ENCODE measurements at places on chromosomes 12 and 14.

GRCh38 chr12:112196196-112196875 lies 71.0 kb downstream of the TRAFD1 start:
- DNase-seq: no peak

- DNase-seq: no peak
These were observed 42.8 kb upstream of the AMIGO2 start for GRCh38 chr12:47122602-47123001.

GRCh38 chr14:64069634-64070359 lies 217.0 kb downstream of the SYNE2 start:
- no peak for DNase-seq

GRCh38 chr12:24049728-24050127 lies 100.3 kb upstream of the SOX5 start:
- no peak for DNase-seq

GRCh38 chr14:99722741-99723140 lies 38.6 kb downstream of the CYP46A1 start:
- DNase-seq: no peak

GRCh38 chr14:78785265-78785664 lies 615.1 kb downstream of the NRXN3 start:
- DNase-seq: no peak

DNA sequence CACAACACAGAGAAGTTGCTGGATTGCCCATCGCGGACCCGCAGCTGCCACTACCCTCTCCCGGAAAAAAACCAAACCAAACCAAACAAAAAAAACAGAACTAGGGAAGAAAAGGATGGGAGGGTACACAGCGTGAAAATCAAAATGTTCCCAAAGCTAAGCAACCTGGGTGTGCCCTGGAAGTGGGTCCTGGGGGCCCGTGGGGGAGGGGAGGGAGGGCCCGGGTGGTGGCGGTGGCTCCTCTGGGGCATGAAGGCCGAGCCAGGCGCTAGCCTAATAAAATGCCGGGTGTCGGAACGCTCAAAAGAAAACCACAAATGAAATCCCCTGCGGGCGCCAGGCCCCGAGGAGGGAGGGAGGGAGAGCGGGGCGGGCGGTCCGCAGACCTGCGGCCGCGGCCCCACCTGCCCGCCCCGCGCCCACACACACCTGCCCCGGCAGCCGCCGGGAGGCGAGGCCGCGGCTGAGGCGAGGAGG lies 787 bp downstream of the HECTD4 start:
- no peak for DNase-seq

GRCh38 chr12:114003286-114003685 lies 37.2 kb upstream of the RBM19 start:
- DNase-seq: no peak

DNA sequence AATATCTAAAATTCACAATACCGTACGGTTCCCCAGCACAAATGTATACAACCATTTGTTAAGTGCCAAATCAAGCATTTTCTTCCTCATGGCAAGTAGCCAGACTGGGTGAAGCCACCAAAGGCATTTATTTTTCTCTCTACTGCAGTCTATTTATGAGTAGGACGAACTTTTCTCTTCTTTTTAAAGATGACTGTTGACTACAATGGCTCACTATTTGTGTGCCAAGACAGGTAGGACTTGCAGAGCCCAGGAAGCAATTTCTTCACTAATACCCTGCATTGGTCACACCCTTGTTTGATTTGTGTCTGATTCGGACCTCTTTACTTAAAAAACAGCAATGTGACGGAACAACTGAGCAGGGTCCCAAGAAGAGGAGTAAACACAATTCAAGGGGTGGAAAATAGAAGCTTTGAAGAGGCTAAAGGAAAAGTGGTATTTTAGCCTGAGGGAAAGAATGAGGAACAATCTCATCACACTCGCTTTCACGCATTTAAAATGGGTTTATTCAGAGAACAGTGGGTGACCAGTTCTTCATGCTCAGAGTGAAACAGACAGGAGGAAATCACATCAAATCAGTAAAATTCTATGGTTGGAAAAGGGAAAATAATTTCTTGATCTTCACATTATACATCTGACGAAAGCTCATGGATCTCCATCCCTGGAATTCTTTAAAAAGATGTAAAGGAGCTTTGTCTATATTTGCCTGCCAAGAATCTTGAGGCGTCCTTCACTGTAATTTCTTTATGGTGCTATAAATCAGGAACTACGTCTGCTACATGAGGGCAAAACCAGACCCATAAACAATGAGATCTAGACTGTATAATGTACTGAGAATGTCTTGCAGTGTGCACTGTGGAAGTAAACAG lies 183.8 kb downstream of the PPM1H start:
- DNase-seq: no peak

DNA sequence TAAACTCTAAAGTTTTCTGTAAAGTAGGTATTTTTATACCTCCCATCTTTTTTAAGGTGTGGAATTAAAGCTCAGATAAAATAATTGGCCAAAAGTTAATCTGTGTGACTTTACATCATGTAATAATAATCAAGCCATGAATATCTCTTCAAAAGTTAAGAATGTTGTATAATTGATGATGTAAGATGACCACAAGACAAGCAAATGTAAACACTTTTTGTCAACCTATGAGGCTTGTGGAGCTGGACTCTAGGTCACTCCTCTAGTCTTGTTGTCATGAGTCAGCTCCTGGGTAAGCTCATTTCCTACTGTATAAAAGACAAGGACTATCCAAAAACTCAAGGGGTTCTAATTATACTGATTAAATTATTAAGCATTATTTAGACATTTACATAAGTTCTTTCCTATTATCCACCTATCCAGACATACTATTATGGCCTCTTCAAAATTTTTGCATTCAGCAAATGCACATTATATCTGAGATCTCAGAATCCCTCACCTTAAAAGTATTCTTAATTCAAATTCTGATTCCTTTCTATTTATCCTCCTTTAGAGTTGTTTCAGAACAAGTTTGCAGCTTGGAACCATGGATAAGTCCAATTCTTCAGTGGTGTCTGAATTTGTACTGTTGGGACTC lies at the start of gene OR4K5:
OR4K5 (plus strand) TSS at position 587 of the 637 bp plus-strand sequence; CDS start at position 587, 0 bp downstream.
- no peak for DNase-seq

DNA sequence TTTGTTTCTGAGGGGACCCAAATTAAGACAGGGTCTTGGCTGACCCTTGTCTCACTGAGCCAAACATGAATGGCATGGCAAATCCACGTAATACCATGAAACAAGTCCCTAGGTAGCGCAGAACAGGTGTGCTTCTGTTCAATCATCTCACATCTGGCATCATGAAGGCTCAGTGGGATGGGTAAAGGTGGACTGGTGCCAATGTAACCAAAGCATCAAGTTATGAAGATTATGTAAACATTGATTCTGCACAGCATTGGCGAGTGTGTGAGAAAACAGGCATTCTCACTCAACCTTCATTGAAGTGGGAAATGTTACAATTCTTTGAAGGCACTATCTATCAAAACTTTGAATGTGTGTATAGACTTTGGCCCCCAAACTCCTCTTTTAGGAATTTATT lies 41.9 kb downstream of the PTGER2 start:
- DNase-seq: no peak

DNA sequence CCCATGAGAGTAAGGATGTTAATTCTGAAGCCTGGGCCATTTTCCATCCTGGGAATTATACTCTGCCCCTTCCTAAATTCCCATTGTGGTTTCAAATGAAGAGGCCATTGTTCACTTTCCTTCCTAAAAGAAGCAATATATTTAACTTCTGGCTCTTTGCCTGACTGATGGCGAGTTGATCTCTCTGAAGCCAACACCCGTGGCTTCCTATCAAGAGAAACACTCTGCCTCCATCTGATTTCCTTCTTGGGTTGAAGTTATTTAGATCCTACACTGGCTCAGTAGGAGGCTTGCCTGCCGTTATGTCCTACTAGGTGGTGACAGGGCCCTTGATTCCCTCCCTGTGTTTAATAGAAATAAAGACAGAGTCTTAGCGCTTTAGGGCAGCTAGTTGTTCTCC lies 97.4 kb downstream of the PRKCH start:
- no peak for DNase-seq

DNA sequence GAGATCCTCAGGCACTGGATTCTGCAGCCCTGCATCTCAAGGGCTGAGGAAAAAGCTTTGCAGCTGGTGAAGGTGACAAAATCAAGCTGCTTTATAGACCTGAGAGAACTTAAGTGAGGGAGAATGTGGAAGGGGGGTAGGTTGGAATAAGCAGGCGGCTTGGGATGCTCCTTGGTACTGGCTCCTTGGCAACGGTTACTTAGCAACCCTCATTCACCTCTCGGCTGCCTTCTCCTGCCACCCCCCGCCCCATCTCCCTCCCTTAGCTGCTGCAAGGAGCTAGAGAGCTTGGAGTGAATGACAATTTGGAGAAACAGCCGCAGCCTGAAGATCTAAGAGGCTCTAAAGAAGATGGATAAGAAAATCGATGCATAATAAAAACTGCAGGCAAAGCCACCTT lies 44.1 kb upstream of the CISTR start:
- no peak for DNase-seq
